NCI-H510A treated with DMSO at 0.1 percent for 48 hours (cell line): ENCODE measurements at places on chromosomes 1 and 21.
A peak's percentile ranks its signal among the peaks of the same experiment; 100 is the strongest.

GRCh38 chr1:201614262-201615015 lies 75.5 kb downstream of the NAV1 start:
- no peak for DNase-seq

DNA sequence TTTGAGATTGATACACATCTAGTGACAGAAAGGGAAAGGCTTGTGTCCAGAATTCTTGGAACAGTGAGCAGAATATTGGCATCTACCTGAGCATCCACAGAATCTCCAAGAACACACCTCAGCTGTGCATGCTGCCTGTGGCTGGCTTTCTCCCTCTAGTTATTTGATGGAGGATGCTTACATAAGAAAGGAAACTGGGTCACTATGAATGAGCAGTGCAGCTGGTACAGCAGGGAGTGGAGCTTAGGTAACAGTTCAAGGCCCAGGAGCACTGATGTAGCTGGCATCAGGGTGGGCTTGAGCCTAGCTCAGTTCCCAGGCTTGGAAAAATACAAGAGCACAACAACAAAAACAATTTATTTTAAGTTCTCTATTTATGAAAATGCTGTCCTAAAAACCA lies 26.3 kb downstream of the RGS8 start:
- DNase-seq, result no peak

- peak; percentile 92 for DNase-seq
These were observed 34.8 kb downstream of the ZMYND12 start for GRCh38 chr1:42420911-42421585.

GRCh38 chr21:41559658-41560631 lies 52.0 kb upstream of the TMPRSS2 start:
- DNase-seq, result no peak

DNA sequence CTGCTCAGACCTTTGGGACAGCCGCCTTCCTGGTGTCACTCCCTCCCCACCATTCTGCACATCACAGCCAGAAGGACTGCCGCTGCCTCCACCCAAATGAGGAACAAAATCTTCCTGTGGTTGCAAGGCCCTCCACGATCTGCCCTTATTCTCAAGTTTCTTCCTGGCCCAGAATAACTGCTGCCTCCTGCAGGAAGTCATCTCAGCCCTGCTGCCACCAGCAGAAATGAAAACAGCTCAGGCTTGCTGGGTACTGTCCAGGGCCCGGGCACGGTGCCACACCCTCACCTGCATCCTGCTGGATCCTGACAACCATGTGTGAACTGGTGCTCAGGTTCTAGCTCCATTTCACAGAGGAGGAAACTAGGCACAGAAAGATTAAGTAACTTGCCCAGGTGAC lies 2.8 kb downstream of the CLDN19 start:
- DNase-seq, result peak; percentile 7

DNA sequence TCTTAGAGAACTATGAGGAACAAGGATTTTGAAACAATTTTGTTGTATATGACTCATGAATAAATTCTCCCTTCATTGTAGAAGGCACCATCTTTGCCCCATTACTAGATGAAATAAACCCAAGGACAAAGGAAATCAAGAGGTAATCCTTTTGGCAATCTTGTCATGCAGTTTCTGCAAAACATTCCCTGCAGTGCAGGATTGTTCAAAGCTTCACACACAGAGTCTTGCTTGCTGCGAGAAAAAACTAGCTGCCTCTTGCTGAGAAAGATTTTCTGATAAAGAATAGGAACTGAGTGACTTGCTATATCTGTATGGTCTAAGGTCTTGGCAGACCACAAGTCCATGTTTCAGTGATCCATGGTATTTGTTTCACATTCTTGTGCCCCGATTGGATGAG lies 657.4 kb upstream of the ADGRL4 start:
- DNase-seq, result no peak

DNA sequence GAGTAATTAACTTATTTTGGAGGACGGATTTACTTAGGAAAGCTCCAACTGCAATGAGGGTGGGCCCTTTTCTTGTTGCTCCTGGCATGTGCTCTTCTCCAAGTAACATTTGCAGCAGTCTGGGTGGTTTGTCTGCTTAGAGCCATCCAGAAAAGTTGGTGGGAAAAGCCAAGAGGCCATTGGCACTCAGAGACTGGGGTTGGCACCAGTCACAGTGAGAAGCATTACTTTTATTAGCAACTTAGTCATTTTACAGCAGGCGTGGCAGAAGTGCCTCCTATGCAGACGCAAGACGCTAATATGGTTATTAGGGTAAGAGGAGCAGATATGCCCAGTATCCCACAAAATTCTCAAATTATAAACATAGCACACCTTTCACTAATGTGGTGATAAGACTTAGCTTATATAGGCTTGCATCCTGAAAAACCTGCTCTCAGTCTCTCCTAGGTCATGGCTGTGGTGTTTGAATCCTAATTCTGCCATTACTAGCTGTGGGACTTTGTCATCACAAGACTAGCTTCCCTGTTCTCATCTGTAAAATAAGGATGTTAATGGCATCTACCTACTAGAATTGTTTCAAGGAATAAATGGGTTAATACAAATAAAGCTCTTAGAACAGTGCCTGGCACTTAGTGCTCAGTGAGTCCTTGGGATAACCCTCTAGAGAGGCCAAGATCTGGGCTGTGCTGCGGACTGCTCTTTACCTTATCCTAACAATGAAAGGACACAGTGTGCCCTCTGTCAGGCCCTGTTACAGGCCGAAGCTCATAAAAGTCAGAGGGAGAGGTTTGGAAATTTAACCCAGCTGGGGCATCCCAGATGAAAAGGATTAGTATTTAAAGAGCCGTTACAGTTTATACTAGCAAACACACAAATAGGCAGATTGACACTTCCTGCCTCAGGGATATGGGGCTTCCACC lies 154.6 kb downstream of the ROR1 start:
- DNase-seq, result no peak

- no peak for DNase-seq
These were observed 3.3 kb downstream of the C1QTNF12 start for GRCh38 chr1:1243266-1243660.

DNA sequence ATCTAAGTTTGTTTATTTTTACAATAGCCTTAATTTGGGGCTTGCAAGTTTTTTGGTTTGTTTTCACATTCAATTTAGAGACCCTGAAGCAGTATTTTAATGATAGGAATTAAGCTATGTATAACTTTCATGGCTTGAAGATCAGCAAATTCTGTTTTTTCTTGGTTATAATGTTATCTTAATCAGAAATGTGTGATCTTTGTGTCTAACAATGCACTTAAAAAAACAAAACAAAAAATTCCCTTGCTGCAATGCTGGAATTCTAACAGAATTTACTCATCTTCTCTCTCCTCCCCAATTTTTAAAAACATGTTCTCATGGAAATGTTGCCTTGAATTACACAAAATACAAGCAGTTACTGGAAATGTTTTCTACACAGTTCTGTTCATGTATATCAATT lies 113.1 kb downstream of the OLFML2B start:
- no peak for DNase-seq

DNA sequence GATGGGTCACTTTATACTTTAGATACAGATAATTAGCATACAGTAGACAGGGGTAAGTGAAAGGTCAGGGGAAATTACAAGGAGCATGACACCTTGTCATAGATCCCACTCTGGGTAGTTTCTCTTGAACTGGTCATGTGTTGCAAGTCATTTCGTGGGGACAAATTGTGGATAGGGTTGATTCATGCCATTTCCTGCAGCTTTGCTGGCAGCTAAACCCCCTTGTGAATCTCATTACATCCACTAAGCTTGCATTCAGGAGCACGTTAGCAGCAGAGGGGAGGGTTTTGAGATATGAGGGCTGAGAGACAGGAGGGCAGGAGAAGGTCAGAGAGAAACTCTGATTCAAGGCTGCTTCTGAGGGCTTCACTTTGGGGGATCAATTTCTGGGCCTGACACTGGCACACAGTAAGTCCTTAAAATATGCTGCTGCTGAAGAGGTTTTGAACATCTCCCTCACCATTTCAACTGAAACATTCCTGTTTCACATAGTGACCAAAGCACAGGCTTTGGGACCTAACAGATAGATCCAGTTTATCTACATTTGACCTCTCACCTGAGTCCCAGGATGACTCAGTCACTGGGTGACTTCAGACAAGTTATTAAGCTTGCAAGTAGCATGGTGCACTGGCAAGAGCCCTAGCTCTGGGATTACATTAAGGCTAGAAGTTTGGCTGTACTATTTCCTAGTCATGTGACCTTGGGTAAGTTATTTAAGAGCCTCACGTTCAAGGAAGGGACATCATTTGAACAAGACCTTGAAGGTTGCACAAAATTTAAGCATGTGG lies 206.0 kb upstream of the USP24 start:
- no peak for DNase-seq

DNA sequence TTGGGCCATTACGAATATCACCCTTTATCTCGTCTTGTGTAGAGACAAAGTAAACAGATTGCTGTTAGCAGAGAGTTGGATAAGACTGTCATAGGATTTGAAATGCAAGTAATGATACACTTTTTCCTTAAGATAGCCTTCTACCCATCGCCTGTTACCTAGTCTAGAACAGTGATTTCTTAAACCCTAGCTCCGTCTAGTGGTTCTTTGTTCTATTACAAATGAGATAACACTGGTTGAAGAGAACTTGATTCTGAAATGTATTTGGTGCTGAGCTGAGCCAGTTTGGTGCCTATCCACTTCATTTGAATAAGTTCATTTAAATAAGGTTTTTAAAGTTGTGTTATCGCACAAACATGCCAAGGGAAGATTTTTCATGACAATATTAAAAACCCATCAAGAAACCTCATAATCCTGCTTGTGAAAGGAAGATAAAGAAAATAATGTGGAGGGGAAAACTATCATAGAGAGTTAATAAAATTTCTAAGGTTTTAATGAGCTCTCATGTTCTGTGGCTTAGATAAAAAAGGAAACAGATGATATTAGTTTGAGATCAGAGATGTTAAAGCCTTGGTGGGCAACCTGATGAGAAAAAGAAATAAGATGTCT lies 1.5 kb upstream of the KCNH1 start:
- peak; percentile 81 for DNase-seq

DNA sequence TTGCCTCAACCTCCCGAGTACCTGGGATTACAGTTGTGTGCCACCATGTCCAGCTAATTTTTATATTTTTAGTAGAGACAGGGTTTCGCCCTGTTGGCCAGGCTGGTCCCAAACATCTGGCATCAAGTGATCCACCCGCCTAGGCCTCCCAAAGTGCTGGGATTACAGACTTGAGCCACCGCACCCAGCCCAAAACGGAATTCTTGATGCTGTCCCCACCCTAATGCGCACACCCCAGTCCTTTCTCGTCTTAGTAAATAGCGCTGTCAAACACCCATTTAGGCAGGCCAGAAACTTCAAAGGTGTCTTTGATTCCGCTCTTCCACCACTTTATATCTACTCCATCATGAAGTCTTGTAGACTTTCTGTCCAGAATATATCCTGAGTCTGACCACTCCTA lies 35.1 kb downstream of the ITSN1 start:
- DNase-seq, result no peak

GRCh38 chr1:89894210-89895201 lies 73.7 kb downstream of the LRRC8D start:
- no peak for DNase-seq

GRCh38 chr1:178726087-178726517 lies 1.1 kb downstream of the RALGPS2 start:
- DNase-seq, result peak; percentile 79

DNA sequence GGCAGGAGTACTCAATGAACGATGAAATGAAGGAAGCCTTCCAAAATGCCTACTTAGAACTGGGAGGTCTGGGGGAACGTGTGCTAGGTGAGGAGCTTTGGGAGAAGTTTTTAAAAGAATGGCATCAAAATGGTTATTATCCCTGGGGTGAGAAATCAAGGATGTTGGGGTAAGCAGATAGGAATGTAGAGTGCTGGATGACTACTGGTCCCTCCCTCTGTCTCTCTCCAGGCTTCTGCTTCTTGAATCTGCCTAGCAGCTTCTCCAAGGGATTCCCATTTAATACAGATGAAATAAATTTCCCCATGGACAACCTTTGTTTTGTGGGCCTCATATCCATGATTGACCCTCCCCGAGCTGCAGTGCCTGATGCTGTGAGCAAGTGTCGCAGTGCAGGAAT lies 19.0 kb upstream of the CASQ1 start:
- DNase-seq, result no peak

GRCh38 chr1:20191266-20191825 lies 5.0 kb upstream of the PLA2G2C start:
- no peak for DNase-seq

DNA sequence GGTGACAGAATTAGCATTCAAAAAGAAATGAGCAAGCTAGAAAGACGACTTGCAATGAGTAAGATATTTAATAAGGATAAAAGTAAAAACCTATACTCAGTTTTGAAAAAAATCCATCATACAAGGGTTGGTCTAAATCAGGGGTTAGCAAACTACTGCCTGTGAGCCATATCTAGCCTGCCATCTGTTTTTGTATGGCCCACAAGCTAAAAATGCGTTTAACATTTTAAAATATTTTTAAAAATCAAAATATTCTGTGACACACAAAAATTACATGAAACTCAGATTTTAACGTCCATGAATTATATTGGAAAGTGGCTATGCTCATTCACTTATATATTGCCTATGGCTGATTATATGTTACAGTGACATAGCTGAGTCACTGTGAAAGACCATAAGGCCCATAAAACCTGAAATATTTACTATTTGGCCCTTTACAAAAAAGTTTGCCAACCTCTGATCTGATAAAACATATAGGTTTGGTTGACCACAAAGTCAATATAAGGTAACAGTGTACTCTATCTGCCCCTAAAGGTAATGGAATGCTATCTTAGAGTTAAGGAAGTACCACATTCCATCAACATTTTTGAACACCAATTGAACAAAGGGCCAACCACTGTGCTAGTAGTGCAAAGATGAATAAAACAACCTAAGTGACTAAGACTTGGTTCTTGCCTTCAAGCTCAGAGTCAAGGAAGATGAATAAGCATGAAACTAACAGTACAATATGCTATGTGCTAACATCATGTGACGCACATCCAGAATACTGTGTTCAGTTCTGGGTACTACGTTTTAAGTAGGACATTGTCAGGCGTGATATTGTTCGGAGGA lies 3.2 kb downstream of the IFT25 start:
- DNase-seq, result no peak

GRCh38 chr1:72140222-72140621 lies 142.1 kb downstream of the NEGR1 start:
- no peak for DNase-seq

GRCh38 chr1:93701629-93702028 lies 20.0 kb upstream of the BCAR3 start:
- no peak for DNase-seq

DNA sequence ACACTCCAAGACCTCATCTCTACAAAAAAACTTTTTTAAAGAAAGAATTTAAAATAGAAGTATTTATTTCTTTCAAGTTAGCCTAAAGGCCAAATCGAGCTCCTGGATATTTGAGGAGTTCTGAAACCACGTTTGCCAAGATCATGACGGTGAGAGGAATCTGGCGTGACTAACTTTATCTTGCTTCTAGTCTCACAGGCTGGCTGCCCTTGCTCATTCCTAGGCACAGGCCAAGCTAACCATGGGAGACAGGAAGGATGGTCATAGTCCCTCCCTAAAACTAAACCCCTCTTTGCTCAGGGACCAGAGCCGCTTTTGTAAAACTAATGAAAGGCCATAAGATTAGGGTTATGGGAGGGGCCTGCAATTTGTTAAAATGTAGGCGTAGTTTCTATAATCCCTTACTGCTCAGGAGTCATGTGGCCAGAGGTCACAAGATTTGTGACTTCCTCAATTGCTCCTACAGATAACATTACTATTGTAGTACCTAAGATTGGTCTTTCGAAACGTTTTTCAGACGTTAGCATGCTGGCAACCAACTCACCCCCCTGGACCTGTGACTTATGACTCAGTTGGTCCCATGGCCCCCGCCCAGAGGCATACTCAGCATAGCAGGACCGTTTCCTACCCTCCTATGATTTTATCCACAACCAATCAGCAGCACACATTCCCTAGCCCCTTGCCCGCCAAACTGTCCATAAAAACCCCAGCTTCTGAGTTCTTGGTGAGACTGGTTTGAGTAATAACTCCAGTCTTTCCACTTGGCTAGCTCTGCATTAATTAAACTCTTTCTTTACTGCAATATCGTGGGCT lies 425.0 kb downstream of the SMYD3 start:
- no peak for DNase-seq
